ENCODE measurements at places on chromosomes 2 and 18. TPM values are rescaled to one million over a fixed set of nuclear protein-coding genes. Genes with fewer than 3 reads are reported as not detected.

DNA sequence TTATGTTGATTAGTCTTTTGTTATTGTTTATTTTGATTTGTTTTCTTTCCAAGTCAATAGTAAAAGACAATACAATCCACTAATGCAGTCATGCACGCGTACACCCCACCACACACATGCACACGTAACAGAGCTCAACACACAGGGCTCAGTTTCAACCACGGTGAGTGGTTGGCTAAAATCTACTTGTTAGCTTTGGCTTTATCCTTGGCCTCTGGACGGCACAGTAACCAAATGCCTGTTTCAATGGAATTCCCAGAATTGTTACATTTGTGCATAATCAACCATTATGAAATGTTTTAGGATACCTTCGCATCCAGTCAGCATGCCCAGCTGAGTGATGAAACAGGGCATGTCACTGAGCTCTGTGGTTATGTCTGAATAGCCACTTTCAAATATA lies 53.2 kb downstream of the NYAP2 start:
- no peak overlapping the region for H3K27ac ChIP-seq
- no peak overlapping the region for H3K4me3 ChIP-seq
- H3K36me3 ChIP-seq: no peaks in the 10 kb centered on the region

DNA sequence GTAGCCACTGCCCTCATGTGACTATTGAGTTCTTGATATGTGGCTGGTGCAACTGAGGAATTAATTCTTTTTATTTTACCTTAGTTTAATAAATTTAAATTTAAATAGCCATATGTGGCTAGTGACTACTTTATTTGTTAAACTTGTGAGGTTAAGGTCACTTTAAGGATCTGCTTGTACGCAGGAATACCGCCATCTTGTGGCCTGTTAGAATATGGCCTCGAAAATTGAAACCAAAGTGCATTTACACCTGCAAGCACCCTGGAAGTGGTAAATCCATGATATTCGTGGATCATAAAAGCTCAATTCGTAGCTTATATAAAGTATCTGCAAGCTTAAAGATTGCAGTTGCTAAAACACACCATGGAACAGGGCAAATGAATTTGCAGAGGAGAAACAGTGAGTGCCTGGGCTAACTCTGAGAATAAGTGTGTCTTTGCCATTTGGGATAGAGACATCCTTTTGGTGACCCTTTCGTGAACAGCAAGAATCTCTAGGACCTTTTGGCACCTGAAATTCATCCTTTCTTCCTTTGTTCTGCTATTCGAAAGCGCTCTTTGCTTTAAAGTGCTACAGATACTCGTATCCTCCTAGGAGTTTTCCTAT lies 59.9 kb upstream of the REG3A start:
- no peak overlapping the region for H3K27ac ChIP-seq
- H3K36me3 ChIP-seq: no peaks in the 10 kb centered on the region
- H3K27me3 ChIP-seq: no peaks in the 10 kb centered on the region
- no peak overlapping the region for H3K4me3 ChIP-seq
- H3K4me1 ChIP-seq: no peaks in the 10 kb centered on the region

Gene KLHL30
- not detected for total RNA-seq

DNA sequence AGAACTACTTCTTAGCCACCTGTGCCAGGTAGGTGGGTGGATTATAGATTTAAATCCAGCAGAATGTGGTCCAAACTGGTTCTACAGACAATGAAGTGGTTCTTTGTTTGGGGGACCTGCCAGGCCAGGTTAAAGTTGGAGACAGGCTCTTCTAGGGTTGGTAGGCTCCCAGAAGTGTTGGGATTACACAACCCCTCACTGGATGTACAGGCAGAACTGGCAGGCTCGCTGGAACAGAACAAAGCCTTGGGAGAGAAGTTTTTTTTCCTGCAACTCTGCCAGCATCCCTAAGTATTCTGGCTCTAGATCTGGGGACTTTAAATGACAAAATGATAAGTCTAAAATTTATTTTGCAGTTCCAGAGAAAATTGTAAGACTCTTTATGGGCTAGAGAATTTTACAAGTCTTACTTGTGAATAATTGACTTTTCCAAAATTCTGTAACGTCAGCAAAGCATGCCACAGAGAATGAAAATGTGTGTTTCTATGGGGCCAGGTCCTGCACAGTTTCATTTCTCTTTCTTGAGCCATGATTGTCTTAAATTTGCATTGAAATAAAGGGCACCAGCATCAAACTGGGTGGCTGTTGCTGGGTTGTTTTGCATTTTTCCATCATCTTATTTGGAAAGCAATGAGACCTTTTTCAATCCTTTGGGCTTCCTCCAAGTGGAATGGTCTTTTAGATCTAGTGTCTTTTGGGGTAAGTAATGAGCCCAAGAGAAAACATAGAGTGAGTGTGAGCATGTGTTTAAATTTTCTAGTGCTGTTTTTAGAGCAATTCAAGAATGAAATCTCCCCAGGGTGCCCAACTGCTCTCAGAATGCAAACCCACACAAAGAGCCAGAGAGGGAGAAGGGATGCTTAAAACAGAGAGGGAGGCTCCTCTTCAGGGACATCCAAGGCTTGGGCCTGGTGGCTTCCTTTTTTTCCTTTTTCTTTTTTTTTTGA lies 32.4 kb upstream of the ATL2 start:
- no peak for DNase-seq
- no peaks in the 10 kb centered on the region for H3K4me1 ChIP-seq
- H3K27me3 ChIP-seq: peaks cover 4% of the 10 kb centered on the region

Gene HOXD13
- not detected for total RNA-seq

GRCh38 chr2:178479758-178480226 lies 465 bp upstream of the PLEKHA3 start:
- DNase-seq: no peak
- H3K4me1 ChIP-seq: peaks cover 49% of the 10 kb centered on the region
- H3K36me3 ChIP-seq: peaks cover 6% of the 10 kb centered on the region
- peak overlapping the region; percentile 95 for H3K4me3 ChIP-seq
- H3K27me3 ChIP-seq: no peaks in the 10 kb centered on the region

Gene CKAP2L
- 63.3 TPM for total RNA-seq

DNA sequence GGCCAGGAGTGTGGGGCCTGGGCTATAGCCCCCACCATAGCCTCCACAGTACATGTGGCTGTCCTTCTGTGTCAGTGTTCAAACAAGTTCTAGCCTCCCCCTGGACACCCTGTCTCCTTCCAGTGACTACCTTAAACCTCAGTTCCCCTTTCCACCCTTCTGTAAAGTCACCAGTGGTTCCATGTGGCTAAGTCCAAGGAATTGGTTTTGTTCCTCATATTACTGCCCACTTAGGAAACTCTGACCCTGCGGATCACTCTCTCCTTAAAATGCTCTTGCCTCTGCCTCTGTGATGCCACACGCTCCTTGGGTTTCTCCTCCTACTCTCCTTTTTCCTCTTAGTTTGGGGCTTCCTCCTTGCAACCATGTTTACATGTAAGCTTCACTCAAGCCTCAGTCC lies 27.8 kb upstream of the REL start:
- H3K27ac ChIP-seq: no peak overlapping the region
- H3K4me3 ChIP-seq: no peak overlapping the region
- no peak for DNase-seq
- H3K27me3 ChIP-seq: no peaks in the 10 kb centered on the region

- H3K27ac ChIP-seq: no peak overlapping the region
- no peak overlapping the region for H3K4me3 ChIP-seq
- DNase-seq: no peak
- no peaks in the 10 kb centered on the region for H3K36me3 ChIP-seq
- no peaks in the 10 kb centered on the region for H3K4me1 ChIP-seq
Measured at GRCh38 chr2:102792568-102793208, 30.9 kb downstream of the TMEM182 start.

DNA sequence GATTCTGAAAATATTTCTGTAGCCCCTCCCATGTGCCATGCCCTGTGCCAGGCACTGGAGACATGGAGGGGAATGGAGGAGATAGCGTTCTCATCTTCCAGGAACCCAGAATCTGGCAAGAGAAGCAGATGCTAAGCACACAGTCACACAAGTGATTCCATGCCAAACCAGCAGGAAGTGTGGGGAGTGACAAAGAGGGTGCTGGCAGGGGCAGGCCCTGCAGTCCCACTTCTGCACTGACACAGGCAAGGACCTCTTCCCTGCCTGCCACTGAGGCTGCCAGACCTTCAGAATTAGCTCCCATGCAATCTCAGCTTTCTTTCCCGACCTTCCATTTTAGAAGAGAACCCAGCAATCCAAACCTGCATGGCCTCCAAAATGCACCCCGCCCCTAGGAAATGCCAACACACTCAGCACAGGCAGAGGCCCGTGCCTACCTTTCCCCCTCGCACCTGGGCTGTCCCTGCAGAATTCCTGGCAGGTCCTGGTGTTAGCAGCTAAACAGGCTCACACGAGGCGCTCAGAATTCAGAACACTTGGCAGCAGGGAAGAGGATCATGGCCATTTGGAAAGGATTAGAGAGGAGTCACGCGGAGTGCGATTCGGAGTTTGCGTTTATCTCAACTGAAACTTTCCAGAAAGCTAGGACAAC lies 155.3 kb downstream of the MSH2 start:
- H3K27ac ChIP-seq: no peak overlapping the region
- no peak for DNase-seq
- no peaks in the 10 kb centered on the region for H3K36me3 ChIP-seq
- no peaks in the 10 kb centered on the region for H3K4me1 ChIP-seq

GRCh38 chr2:88168386-88168785 lies 1.8 kb upstream of the THNSL2 start:
- no peak for DNase-seq
- H3K4me1 ChIP-seq: peaks cover 5% of the 10 kb centered on the region
- H3K27me3 ChIP-seq: peaks cover 23% of the 10 kb centered on the region
- H3K27ac ChIP-seq: no peak overlapping the region

- no peaks in the 10 kb centered on the region for H3K27me3 ChIP-seq
- no peak overlapping the region for H3K27ac ChIP-seq
- DNase-seq: no peak
Measured at GRCh38 chr2:201500534-201500933, 49.0 kb downstream of the STRADB start.

GRCh38 chr18:30465096-30465495 lies 577.4 kb downstream of the DSC3 start:
- H3K4me1 ChIP-seq: no peaks in the 10 kb centered on the region
- no peak for DNase-seq
- H3K4me3 ChIP-seq: no peak overlapping the region
- H3K27me3 ChIP-seq: no peaks in the 10 kb centered on the region

GRCh38 chr2:45806563-45807358 lies 155.3 kb downstream of the PRKCE start:
- H3K27me3 ChIP-seq: no peaks in the 10 kb centered on the region
- no peak overlapping the region for H3K4me3 ChIP-seq
- no peaks in the 10 kb centered on the region for H3K36me3 ChIP-seq
- peaks cover 4% of the 10 kb centered on the region for H3K4me1 ChIP-seq
- DNase-seq: no peak

DNA sequence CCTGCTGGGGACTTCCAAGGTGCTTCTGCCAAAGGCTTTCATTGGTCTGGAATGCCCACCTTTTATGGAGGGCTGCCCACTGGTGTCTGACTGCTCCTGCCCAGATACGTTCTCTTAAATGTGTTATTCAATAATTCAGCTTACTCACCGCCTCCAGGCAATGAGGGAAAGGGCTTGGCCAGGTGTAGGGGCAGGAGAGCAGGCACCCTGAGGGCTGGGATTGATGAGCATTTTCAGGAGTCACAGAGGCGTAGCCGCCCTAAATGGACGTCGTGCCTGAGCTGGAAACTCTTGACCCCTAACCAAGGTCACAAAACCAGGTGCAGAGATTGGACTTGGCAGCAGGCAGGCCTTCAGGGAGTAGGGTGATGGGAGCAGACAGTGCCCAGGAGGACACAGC lies 26.8 kb downstream of the MAL start:
- H3K27ac ChIP-seq: no peak overlapping the region
- H3K4me3 ChIP-seq: no peak overlapping the region
- peaks cover 51% of the 10 kb centered on the region for H3K4me1 ChIP-seq

DNA sequence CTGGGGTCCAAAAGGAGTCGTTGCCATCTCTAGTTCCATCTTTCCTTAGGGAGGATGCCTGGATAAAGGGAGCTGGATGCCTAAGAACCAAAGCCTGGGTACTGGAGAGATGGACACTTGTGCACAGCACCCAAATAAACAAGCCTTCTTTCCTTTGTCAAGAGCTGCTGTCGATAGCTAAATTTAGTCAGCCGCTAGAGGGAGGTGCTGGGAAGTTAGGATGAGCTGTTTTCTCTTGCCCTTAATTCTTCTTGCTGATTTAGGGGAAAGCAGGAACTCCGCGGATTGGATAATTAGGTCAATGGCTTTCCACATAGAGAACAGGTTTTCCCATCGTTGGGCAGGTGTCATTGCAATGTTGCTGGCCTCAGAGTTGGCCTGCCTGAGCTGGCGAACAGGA lies 30.9 kb upstream of the SERPINB12 start:
- no peak overlapping the region for H3K4me3 ChIP-seq
- no peaks in the 10 kb centered on the region for H3K36me3 ChIP-seq
- H3K27ac ChIP-seq: no peak overlapping the region
- no peak for DNase-seq
- no peaks in the 10 kb centered on the region for H3K4me1 ChIP-seq

Gene BUB1
- total RNA-seq: 114 TPM

DNA sequence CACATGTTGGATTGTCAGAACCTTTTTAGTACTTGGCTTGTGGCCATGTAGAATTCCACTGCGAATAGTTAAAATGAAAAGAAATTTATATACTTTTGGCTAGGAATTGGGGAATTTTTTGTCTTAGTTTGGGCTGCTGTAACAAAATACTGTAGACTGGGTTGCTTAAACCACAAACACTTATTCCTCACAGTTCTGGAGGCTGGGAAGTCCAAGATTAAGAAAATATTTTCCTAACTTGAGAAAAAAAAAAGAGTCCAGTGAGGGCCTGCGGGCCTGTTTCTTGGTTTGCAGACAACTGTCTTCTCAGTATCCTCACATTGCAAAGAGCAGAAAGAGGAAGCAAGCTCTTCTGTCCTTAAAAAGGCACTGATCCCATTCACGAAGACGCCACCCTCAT lies 81.9 kb downstream of the CD226 start:
- no peaks in the 10 kb centered on the region for H3K4me1 ChIP-seq
- H3K4me3 ChIP-seq: no peak overlapping the region
- H3K27me3 ChIP-seq: no peaks in the 10 kb centered on the region

GRCh38 chr2:134692499-134692898 lies 26.3 kb downstream of the TMEM163 start:
- DNase-seq: peak; percentile 32
- H3K27me3 ChIP-seq: peaks cover 24% of the 10 kb centered on the region
- H3K36me3 ChIP-seq: peaks cover 3% of the 10 kb centered on the region
- H3K27ac ChIP-seq: no peak overlapping the region
- H3K4me3 ChIP-seq: no peak overlapping the region

Gene LBX2
- 1.2 TPM for total RNA-seq

Gene SIX3
- total RNA-seq: 0.08 TPM

Gene ABCG8
- total RNA-seq: not detected

Gene WNT10A
- 0.70 TPM for total RNA-seq

DNA sequence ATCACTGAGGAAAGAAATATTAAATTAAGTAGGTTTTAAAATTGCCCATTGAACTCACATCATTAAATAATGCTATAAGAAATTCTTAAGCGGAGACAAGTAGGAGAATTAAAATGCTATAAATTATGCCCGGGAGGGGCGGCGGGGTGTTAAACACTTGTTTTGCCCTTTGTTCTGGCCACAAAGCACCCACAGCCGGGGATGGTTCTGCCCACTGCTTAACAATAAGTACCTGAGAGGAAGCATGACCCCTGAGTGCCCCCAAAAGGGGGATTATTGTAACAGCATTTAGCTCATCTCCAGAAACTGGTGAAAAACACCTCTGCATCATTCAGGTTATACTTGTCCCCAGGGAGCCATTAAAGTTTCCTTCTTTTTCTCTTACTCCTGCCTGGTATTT lies 332.7 kb upstream of the POU3F3 start:
- H3K36me3 ChIP-seq: no peaks in the 10 kb centered on the region
- DNase-seq: no peak
- H3K4me1 ChIP-seq: no peaks in the 10 kb centered on the region
- no peaks in the 10 kb centered on the region for H3K27me3 ChIP-seq
- no peak overlapping the region for H3K4me3 ChIP-seq
- no peak overlapping the region for H3K27ac ChIP-seq

- no peak overlapping the region for H3K4me3 ChIP-seq
- H3K27me3 ChIP-seq: no peaks in the 10 kb centered on the region
- no peak overlapping the region for H3K27ac ChIP-seq
- no peaks in the 10 kb centered on the region for H3K4me1 ChIP-seq
Measured at GRCh38 chr2:225274751-225275150, 124.8 kb upstream of the NYAP2 start.

Measured in activated CD4-positive, alpha-beta memory T cell treated with anti-CD3 and anti-CD28 coated beads, Interleukin-2, amount 10 ng/mL, durations not matched to agents 7 days and 5 days (primary cell).